ENCODE measurements at places on chromosomes 4 and X.

DNA sequence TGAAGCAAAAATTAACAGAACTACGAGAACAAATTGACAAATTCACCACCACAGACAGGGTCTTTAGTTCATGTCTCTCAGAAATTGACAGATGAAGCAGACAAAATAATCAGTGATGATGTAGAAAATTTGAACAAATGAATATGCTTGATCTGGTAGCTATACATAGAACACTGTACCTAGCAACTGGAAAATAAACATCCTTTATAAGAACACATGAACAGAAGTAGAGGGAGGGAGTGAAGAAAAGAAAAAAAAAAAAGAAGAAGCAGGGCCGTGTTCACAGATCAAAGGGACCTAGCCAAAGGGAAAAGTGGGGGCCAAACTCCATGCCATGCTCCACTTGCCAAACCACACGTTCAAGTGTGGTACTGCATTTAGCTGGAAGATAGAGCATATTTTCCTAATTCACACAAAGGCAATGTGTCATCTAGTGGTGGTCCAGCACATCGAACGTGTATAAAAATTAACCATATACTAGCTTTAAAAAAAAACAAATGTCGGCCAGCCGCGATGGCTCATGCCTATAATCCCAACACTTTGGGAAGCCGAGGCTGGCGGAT lies 5.6 kb upstream of the THOC2 start:
- no peak for DNase-seq

- DNase-seq, result no peak
These were observed 170.7 kb downstream of the ANKRD50 start for GRCh38 chr4:124541652-124542420.

GRCh38 chr4:163672751-163673150 lies 178.3 kb downstream of the TMA16 start:
- no peak for DNase-seq

GRCh38 chr4:64271601-64272081 lies 137.6 kb downstream of the TECRL start:
- DNase-seq, result no peak

DNA sequence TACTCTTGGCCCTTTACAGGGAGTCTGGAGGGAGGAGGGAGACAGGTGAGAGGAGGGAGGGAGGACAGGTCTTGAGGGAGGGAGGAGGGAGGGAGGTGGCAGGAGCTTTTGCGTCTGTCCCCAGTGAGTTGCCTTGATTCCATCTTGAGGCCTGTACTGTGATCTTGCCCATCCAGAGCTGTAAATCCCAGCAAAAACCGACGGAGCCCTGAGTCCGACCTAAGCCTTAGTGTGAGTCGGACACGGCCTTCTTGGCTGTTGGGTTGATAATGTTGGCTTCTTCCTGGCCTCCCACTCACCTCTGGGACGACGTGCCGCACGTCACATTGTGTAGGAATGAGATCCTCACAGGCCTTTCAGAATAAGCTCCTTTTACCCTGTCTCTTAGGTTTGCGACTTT lies 72.5 kb downstream of the RGS12 start:
- no peak for DNase-seq

GRCh38 chr4:108280072-108280471 lies 111.3 kb upstream of the LEF1 start:
- no peak for DNase-seq

- no peak for DNase-seq
These were observed 98.8 kb downstream of the ANXA3 start for GRCh38 chr4:78650106-78651024.

DNA sequence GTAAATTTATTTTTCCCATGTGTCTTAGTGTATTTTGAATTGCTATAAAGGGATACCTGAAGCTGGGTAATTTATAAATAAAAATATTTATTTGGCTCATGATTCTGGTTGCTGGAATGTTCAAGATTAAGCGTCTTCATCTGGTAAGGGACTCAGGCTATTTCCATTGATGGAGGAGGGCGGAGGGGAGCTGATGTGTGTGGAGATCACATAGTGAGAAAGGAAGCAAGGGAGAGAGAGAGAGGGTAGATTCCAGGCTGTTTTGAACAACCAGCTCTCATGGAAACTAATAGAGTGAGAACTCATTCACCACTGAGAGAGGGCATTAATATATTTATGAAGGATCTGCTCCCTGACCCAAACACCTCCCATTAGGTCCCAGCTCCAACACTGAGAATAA lies 39.6 kb upstream of the ADGRL3 start:
- no peak for DNase-seq

All from posterior cingulate gyrus (tissue), 11 donors.